ENCODE measurements at places on chromosomes 7 and 10.

DNA sequence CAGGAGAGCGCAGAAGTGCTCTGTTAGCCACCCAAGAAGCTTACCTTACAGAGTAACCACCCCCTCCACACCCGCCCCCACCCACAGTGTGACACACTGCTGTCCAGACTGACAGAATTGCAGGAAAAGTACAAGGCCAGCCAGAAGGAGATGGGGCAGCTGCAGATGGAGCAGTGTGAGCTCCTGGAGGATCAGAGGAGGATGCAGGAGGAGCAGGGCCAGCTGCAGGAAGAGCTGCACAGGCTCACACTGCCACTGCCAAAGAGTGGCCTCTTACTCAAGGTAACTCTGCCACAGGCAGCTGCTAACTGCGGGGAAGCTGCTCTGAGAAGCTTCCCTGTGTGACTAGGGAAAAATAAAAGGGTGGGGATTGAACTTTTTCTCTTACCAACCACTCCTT, 17.6 kb downstream of the CCDC136 start:
- no peak for DNase-seq

- no peak for DNase-seq
These were observed 189.5 kb downstream of the CXCL12 start for GRCh38 chr10:44195112-44196007.

DNA sequence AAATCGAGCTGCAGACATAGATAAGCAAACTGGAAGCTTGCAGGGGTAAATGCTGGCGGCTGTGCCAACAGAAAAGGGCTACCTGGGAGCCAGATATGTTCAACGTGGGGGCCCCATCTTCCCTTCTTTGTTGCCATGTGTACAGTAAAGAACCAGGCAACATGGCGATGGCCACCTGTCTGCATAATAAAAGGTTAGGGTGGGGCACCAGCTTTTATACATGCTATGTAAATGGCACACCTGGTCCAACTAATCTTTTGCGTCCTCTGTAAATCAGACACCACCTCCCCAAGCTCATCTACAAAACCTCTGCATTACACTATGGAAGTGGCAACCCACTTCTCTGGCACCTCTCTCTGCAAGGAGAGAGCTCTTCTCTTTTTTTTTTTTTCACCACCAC, 13.9 kb downstream of the BUD31 start:
- no peak for DNase-seq

GRCh38 chr10:28728366-28728765, 51.0 kb downstream of the BAMBI start:
- no peak for DNase-seq

- DNase-seq = no peak
These were observed 3.1 kb downstream of the PALS2 start for GRCh38 chr7:24576171-24577025.

GRCh38 chr7:78489476-78490240, 691.1 kb downstream of the PHTF2 start:
- no peak for DNase-seq

DNA sequence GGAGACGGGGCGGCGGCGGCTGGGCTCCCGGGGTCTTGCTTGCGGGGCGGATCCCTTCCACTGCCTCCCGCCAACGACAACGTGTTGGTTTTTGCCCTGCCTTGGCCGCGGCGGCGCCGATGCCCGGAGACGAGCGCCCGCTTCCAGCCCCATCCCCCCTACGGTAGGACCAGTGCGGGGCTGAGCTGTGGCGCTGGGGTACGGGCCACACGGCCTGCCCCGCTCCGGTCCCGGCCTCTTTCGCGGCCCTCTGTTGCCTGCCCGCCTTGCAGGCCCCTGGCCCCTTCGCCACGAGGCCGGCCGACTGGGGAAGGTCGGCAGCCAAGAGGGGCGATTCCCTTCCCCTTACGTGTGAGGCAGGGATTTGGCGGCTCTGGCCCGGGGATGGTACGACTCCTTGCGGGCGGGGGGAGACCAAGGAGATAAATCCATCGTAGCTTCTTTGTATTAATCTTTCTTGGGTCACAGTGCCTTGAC, 488 bp downstream of the EIF4H start:
- DNase-seq = peak; percentile 31

- no peak for DNase-seq
These were observed 21.7 kb upstream of the NOM1 start for GRCh38 chr7:156927571-156928405.

DNA sequence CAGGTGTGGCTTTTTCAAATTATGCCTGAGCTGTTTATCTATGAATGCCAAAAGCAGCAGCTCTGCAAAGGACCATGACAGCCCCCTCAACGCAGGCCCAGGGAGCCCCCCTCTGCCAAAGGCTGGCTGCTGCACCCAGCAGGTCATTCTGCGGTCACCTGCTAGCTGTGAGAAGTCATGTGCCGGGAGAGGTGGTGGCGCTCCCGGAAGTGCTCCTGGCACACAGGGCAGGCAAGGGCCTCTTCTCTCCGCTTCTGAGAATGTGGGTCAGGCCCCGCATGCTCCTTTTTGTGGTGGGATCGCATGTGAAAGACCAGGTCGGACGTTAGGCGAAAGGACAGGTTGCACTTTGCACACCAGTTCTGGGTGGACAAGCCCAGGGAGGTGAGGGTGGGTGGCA, 16.4 kb downstream of the ZNF488 start:
- no peak for DNase-seq

DNA sequence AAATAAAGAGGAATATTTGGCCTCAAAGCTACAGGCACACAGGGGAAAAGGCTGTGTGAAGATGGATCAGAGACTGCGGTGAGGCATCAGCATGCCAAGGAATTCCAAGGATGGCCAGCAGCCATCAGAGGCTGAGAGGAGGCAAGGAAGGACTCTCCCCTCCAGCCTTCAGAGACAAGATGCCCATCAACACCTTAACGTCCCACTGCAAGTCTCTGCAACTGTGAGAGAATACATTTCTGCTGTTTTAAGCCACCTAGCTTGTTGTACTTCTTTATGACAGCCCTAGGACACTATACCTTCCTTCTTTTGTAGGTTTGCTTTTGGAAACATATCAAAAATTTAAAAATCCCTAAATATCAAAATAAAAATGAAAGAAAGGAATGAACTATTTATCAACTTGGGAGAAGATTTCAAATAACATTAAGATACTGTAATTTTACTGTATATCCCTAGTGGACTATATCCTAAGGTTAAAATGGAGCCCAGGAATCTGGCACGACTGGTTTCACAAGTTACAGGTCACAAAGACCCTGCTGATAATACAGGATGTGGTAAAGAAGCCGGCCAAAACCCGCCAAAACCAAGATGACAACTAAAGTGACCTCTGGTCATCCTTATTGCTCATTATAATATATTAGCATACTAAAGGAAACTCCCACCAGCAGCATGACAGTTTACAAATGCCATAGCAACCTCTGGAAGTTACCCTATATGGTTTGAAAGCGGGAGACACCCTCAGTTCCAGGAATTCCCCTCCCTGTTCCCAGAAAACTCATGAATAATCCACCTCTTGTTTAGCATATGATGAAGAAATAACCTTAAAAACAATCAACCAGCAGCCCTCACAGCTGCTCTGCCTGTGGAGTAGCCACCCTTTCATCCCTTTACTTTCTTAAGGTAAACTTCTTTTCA, 185.2 kb downstream of the AVL9 start:
- DNase-seq = no peak

DNA sequence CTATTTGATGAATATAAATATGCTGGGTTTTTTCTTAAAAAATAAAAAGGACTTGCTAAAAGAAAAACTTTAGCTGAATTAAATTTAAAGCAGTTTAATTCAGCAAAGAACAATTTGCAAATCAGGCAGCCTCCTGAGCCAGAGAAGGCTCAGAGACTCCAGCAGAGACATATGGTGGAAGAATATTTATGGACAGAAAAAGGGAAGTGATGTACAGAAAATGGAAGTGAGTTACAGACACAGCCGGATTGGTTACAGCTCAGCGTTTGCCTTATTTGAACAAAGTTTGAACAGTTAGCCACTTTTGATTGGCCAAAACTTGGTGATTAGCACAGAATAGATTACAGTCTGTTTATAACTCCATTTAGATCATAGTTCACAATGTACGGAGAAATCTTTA, 110.3 kb downstream of the GAD2 start:
- no peak for DNase-seq

- no peak for DNase-seq
These were observed 393.8 kb upstream of the PRKCQ start for GRCh38 chr10:6973899-6974298.

- DNase-seq = no peak
These were observed 129.5 kb downstream of the LHPP start for GRCh38 chr10:124591123-124591495.
